ENCODE measurements at places on chromosomes 7 and 10. TPM values are rescaled to one million over a fixed set of nuclear protein-coding genes. Genes with fewer than 3 reads are reported as not detected.
A peak's percentile ranks its signal among the peaks of the same experiment; 100 is the strongest.

DNA sequence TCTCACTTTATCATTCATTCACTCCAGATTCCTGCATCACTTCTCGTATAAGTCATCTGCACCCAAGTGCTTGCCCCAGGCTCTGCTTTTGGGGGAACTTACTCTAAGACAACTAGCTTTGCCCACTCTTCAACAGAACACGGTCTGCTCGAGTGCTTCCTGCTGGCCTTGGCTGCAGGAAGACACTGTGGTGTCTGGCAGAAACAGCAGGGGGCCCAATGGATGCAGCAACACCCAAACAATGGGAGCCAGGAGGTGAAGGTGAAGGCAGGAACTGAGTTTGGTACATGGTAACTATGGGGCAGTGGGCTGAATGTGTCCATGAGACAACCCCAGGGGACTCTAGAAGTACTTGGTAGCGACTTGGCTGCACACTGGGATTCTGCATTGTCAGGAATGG lies 344.0 kb downstream of the REEP3 start:
- peaks cover 6% of the 10 kb centered on the region for H3K4me1 ChIP-seq
- H3K36me3 ChIP-seq = no peaks in the 10 kb centered on the region
- no peak overlapping the region for H3K4me3 ChIP-seq
- no peak for DNase-seq
- H3K27me3 ChIP-seq = peaks cover 33% of the 10 kb centered on the region
- no peak overlapping the region for H3K27ac ChIP-seq

DNA sequence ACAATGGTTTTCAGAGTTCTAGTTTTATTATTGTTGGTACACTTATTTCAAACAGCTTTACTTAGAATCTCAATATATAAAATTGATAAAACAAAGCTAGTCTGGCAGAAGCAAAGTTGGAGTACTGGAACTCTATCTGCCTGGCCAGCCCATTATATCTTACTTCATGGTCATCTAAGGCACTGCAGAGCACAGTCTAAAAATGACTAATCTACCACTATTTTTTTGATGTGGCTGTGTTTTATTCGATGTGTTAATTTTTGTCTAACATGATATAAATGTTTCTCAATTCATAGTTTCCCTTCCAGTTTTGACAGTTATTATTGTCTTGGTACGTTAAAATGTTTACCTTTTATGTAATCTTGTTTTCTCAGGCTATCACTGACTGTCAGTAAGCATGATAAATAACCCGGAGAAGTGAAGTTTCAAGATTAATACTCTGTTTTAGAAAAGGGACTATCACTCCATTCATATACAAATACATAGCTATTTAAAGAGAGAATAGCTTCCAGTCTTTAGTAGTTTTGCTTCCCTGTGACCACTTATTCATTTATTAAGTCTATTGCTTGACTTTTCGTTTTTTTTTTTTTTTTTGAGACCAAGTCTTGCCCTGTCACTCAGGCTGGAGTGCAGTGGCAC lies 60.6 kb upstream of the CSTF2T start:
- H3K36me3 ChIP-seq = no peaks in the 10 kb centered on the region
- H3K27me3 ChIP-seq = peaks cover 3% of the 10 kb centered on the region
- no peaks in the 10 kb centered on the region for H3K4me1 ChIP-seq
- H3K4me3 ChIP-seq = no peak overlapping the region

DNA sequence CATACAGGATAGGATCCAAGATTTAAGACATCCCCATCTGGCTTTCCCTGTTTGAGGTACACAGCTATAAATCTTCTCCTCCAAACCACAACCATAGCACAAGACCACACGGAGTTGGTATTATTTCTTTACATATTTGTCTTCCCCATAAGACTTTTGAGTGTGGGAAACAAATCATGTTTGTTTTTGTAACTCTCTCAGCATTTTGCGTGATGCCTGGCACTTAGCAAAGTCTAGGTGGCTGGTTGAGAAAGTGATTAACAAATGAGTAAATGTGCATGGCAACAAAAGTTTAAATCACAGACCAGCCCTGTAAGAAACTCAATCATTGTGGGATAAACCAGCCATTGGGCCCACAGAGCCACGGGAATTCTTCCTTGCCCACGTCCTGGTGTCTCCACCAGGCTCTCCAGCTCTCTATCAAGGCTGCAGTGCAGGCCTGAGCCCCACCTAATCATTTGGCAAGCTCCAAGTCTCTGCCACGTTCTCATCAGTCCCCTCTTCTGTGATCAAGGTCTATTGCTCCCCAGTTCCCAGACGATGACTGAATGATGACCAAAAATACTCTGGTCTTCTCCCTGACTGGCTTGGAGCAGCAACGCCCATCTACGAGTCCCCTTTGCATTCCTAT lies 317.8 kb downstream of the TNS3 start:
- H3K36me3 ChIP-seq = no peaks in the 10 kb centered on the region
- H3K27me3 ChIP-seq = no peaks in the 10 kb centered on the region
- no peak overlapping the region for H3K27ac ChIP-seq

- no peak overlapping the region for H3K27ac ChIP-seq
- H3K4me3 ChIP-seq = no peak overlapping the region
- no peaks in the 10 kb centered on the region for H3K4me1 ChIP-seq
- H3K27me3 ChIP-seq = no peaks in the 10 kb centered on the region
- peaks cover 8% of the 10 kb centered on the region for H3K36me3 ChIP-seq
Measured at GRCh38 chr7:70189776-70190175, 591.5 kb downstream of the AUTS2 start.

- DNase-seq = no peak
- H3K36me3 ChIP-seq = no peaks in the 10 kb centered on the region
- H3K4me1 ChIP-seq = peaks cover 44% of the 10 kb centered on the region
- H3K4me3 ChIP-seq = no peak overlapping the region
- H3K27ac ChIP-seq = peak overlapping the region; percentile 25
Measured at GRCh38 chr10:33136271-33136670, 178.2 kb upstream of the ITGB1 start.

GRCh38 chr10:15313843-15314242 lies 57.2 kb downstream of the FAM171A1 start:
- H3K27ac ChIP-seq = no peak overlapping the region
- H3K4me1 ChIP-seq = no peaks in the 10 kb centered on the region
- no peak for DNase-seq
- no peak overlapping the region for H3K4me3 ChIP-seq

DNA sequence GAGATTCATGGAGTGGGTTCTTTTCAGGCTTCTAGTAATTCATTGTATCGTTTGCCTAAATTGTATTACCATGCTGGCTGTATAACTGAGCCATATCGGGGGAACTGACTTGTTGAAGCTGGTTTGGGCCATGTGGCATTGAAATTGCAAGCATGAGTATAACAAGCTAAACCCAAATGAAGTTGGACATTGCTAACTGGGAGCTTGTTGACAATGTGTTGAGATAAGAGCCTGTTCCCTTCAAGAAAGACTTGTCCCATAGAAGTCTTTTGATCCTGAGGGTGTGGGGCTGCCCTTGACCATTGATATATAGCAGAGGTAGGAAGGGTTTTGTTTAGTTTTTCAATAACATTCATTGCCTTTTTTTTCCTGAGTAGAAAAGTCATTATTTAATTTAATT lies 156.0 kb downstream of the VTI1A start:
- no peaks in the 10 kb centered on the region for H3K27me3 ChIP-seq
- no peak for DNase-seq
- no peaks in the 10 kb centered on the region for H3K4me1 ChIP-seq
- no peak overlapping the region for H3K27ac ChIP-seq
- no peak overlapping the region for H3K4me3 ChIP-seq
- H3K36me3 ChIP-seq = peaks cover 20% of the 10 kb centered on the region

DNA sequence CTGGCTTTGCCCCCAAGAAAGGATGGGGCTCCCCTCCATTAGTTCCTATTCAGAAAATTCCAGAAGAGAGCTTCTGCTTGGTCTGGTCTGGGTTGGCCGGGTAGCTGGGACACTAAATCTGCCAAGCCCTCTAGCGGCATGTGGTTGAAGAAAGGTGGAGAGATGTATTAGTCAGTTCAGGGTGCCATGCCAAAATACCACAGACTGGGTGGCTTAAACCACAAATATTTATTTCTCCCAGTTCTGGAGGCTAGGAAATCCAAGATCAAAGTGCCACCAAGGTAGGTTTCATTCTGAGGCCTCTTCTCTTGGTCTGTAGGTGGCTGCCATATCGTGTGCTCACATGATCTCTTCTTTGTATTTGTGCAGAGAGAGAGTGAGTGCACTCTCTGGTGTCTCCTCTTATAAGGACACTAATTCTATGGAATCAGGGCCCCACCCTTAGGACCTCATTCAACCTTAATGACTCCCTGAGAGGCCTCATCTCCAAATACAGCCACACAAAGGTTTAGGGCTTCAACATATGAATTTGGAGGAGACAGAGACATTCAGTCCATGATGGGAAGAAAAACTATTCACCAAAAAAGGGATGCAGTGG lies 38.7 kb upstream of the MTPAP start:
- no peak overlapping the region for H3K27ac ChIP-seq
- peaks cover 10% of the 10 kb centered on the region for H3K27me3 ChIP-seq
- peaks cover 3% of the 10 kb centered on the region for H3K4me1 ChIP-seq
- H3K36me3 ChIP-seq = no peaks in the 10 kb centered on the region
- DNase-seq = no peak

DNA sequence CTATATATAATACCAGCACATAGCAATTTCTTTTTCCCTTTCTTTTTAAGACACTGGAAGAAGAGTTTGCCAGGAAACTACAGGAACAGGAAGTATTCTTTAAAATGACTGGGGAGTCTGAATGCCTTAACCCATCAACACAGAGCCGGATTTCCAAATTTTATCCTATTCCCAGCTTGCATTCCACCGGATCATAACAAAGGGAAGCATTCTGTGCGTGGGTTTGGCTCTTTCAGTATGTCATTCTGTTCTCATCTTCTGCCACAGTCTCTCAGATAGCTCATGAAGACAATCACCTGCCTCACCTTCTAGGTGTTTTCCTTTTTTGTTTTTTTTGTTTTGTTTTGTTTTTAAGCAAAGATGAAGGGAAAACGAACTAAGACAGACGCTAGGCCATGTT lies 58.6 kb downstream of the SLK start:
- no peak for DNase-seq
- no peaks in the 10 kb centered on the region for H3K27me3 ChIP-seq
- no peak overlapping the region for H3K27ac ChIP-seq

DNA sequence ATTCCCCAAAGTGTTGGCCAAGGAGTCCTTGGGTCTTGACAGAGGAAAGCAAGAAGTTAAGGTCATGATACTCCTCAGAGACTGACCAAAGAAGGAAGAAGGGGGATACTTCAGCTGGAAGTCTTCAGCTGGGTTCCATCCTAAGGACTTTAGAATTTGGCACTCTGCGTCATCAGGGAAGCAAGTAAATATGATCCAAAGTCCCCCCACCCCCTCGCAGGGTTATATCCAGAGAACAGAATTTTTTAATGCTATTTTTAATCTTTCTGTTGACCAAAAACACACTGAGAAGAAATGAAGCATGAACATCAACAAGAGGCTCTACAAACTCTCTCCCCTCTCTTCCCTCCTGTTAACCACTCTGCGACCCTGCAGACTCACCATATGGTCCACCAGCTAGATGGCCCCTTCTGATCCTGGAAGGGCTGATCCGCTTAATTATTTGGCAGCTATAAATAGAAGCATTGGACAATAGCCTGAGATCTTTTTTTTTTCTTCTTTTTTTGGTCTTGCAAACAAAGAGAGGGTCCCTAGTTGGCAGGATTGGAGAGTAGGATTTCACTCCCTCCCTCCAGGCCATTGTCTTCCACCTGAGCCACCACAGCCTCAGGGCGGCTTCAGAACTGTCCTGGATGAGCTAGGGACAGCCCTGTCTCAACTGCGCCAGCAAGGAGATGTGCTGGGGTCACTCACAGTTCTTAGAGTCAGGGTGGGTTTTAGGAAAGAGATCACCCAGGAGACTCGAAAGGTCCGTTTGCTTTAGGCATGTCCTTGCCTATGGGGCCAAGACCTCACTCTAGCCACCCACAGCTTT lies 196.0 kb downstream of the KCNMA1 start:
- no peaks in the 10 kb centered on the region for H3K36me3 ChIP-seq
- no peaks in the 10 kb centered on the region for H3K4me1 ChIP-seq
- H3K27ac ChIP-seq = no peak overlapping the region

DNA sequence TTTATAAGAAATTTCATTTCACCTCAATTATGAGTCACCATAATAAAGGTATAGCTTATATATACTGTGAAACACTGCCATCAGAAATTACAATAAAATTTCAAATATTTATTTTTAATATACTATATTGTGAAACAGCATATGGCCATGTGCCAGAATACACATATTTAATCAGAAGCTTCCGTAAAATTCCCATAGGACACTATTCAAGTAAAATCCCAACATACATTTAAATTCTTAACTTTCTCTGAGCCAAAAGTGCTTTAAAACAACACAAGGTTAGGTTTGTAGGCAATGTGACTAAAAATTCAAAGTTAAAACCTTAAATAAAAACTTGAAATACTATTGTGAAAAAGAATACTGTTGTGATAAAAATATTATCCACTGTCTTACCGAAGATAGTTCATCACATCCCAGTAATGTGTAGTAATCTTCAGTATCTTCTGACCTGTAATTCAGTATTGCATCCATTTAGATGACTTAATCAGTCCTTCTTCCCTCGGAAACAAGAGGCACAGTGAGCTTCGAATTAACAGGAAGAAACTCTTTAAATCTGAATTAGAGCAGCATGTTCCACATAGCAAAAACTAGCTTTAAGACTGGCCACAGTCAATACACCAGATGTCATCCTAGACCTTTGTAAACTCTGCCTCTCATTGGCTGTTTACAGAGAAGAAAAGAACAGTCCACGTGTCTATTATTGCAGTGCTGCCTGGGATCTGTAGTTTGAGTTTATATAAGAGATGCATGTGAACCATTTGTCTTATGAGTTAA lies at the start of gene DNAJC12:
TSS of gene DNAJC12 (minus strand) at position 648 of the 774 bp plus-strand sequence. CDS start at position 471, 177 bp downstream.
- no peaks in the 10 kb centered on the region for H3K27me3 ChIP-seq
- DNase-seq = no peak
- no peak within 1 kb of the TSS for H3K4me3 ChIP-seq
- H3K36me3 ChIP-seq = no peaks in the 10 kb centered on the region
- peaks cover 2% of the 10 kb centered on the region for H3K4me1 ChIP-seq

- peaks cover 2% of the 10 kb centered on the region for H3K27me3 ChIP-seq
- no peak overlapping the region for H3K27ac ChIP-seq
- peaks cover 20% of the 10 kb centered on the region for H3K4me1 ChIP-seq
- no peaks in the 10 kb centered on the region for H3K36me3 ChIP-seq
Measured at GRCh38 chr10:61316676-61317265, 136.4 kb downstream of the TMEM26 start.

The CHAT gene
- total RNA-seq = not detected

The SLC26A5 gene
- not detected for total RNA-seq

The TEX36 gene
- not detected for total RNA-seq

The TRPV5 gene
- total RNA-seq = 0.17 TPM

The FAM237B gene
- total RNA-seq = not detected

The MASTL gene
- 11.2 TPM for total RNA-seq
